ENCODE measurements at places on chromosomes 3 and 15.
A peak's percentile ranks its signal among the peaks of the same experiment; 100 is the strongest.

DNA sequence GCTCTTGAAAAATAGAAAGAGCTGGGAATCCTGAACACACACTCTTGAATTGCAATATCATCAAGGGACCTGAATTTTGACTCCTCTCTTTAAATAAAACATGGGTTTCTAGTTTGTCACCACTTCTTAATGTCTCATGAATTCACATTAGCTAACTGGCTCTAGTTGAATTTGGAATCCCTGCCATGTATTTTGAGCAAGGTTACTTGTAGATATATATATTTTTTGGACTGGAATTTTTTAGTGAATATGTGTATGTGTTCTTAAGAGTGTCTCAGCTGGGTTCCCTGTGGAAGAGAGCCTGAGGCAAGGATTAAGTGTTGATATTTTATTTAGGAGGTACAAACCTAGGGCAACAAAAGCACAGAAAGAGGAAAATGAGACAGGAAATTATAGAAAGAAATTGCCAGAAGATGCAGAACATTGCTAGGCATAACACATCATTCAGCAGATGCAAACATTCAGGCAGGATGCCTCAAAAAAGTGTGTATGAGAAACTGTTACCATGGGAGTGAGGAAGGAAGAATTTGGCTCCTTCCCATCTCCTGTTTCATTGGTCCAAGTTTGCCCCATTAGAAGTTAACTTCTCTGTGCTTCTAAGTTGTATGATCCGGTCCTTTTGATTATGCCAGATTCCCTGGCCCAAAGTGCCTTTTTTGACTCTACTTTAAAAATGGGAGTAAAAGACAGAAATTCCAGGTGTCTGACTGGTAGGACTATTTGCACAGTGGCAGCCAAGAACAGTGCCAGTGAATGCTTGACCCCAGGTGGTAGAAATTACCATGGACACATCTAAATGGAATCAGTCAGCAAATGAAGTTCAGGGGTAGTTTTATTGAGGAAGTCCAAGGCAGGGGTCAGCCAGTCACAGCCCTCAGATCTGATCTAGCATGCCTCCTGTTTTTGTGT, 253.7 kb upstream of the TGFBR2 start:
- DNase-seq, result no peak

GRCh38 chr15:56719774-56720555, 13.3 kb downstream of the ZNF280D start:
- no peak for DNase-seq

DNA sequence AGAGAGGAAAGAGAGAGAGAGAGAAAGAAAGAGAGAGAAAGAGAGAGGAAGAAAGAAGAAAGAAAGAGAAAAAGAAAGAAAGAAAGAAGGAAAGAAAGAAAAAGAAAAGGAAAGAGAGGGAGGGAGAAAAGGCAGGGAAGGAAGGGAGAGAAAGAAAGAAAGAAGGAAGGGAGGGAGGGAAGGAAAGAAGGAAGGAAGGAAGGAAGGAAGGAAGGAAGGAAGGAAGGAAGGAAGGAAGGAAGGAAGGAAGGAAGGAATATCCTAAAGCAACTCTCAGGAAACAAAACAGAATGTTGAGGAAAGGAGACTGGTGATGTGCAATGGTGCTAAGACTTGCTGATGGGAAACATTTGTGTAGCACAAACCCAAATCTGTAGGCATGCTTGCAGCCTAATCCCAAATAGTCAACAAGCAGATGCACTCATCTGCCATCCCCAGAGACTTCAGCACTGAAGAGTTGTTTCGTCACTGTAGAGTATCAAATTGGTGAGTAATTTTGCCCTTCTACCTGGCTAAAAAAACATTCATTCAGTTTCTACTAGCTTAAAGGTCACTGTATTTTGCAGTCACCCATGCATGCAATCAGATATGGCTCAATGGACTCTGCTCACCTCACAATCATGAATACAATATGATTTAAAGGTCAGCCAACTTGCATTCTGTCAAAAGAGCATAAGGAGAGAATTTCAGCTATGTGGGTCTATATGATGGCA, 480.3 kb downstream of the FGF12 start:
- DNase-seq, result no peak

- no peak for DNase-seq
These were observed 397.4 kb upstream of the TMCO5A start for GRCh38 chr15:37536967-37537605.

DNA sequence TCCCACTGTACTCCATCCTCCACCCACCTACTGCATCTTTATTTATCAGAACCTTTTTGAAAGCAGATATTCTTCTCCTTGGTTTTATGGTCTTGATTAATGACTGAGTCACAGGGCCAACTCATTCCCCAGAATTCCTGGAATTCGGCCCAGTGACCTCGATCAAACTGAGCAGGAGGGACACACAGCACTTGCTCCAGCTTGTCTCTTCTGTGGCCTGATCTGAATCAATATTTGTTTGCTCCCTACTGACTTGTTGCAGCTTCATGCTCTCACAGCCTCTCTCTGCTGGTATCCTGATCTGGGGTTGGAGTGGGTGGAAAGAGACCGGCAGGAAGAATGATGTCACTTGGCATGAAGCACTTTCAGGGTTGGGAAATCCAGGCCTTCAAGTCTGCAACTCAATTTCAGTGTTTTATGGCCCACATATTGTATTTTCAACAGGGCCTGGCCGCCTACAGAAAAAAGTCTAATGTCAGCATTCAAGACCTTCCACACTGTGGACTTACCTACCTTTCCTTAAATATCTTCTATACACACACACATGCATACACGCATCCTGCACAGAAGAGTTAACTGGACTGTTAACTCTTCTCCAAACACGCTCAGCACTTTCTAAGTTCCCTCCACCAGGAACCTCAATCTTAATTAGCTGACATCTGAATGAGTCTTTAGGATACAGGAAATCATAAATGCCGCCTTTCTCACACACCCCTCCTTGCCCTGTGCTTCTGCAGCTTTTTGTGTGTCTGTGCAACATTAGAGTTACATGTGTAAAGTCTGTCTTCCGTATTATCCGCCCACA, 4.6 kb downstream of the ANXA2 start:
- no peak for DNase-seq

DNA sequence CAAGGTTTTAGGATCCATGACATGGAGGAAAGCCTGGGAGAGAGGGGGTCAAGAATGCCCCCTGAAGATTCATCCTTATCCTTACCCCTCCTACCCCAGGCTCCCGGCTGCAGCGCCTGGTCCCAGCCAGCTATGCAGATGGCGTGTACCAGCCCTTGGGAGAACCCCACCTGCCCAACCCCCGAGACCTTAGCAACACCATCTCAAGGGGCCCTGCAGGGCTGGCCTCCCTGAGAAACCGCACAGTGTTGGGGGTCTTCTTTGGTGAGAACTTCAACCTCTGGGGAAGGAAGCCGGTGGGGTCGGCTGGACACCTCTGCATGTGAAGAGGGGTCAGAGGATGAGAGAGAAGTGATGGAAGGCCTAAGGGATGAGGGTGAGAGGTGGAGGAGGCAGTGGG, 4.3 kb downstream of the DUOX1 start:
- no peak for DNase-seq

GRCh38 chr3:134640378-134640777, 10.4 kb downstream of the KY start:
- no peak for DNase-seq

DNA sequence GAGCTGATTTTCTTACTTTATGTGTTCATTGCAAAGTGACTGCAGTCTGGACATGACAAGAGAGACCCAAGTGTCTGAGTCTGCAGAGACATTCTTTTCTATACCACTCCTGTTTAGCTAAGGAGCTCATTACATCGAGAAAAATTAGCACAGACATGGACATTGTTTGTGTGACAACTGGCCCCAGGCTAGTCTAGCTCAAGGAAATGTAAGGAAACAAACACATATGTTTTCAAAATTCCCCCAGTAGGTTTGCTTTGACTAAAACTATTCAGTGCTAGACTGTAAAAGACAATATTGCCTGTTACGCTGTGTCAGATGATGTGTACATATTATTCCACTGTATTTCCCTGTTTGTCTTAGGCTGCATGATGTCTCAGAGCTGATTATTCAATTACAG, 40.9 kb downstream of the TPRG1 start:
- DNase-seq, result no peak

- DNase-seq, result no peak
These were observed 11.2 kb downstream of the DCBLD2 start for GRCh38 chr3:98890181-98890835.

DNA sequence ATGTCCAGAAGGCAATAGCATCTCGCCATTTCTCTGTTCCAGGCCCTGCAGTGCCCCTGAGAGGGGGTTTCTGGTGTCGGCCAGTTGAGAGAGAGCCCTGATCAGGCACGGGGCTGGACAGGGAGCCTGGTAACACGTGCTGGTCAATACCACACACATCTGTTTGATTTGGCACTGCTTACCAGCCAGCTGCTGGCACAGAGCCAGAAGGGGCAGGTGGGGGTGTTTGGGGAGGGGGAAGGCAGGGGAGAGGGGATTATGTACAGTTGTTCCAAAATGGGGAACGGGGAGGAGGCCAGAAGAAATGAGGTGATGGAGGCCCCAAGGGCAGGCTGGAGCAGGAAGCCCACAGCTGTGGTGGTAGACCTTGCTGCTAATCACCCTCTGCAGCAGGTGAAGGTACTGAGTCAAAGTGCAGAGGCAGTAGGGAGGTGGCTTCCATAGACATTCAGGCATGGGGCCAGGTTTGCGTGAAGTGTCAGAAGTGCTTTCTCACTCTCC, 153.5 kb upstream of the LPP start:
- no peak for DNase-seq

- no peak for DNase-seq
These were observed 36.1 kb downstream of the KLHL25 start for GRCh38 chr15:85758655-85758978.

- no peak for DNase-seq
These were observed 976 bp downstream of the DIS3L start for GRCh38 chr15:66294157-66294931.

DNA sequence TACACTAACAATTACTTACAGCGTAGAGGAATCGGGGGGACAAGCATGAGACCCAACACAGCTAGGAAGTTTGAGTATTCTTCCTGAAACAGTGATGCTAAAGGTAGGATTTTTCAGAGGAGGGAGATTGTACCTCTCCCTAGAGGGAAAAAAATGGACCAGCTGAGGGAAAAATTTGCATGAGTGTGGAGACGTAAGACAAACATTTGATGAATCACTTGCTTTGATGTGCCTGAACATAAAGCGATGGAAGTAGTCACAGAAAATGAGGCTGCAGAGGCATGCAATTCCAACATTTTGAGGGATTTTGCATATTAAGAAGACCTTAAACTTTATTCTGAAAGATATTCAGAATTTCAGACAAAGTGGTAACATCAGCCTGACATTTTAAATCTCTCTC, 102.2 kb downstream of the COL6A6 start:
- DNase-seq, result no peak

DNA sequence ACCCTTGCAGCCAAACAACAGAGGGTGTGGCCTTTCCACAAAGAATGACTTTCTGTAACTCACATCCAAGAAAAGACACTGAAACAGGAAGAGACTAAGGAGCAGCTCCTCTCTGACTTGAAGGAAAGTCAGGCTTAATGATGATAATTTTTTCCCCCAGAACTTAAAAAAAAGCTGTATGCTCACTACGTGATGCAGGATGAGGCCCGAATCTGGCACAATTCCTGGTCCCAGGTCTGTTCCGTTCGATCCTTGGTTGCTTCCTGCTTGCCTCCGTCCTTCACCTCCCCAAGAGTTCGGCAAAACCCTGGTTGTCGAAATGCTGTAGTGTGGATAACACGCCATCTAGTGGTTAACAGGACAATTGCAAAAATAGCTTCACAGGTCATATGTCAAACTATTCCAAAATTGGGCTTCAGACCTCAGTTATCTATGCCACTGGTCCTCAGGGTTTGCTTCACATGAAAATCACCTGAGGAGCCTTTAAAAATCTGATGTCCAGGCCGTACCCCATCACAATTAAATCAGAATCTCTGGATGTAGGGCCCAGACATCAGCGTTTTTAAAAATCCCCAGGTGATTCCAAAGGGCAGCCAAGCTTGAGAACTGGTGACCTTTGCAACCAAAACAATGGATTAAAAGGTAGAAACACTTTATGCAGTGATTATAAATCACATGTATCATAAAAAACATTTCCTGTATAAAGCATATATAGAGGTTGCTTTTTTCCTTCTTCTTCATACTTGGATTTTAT, 28.1 kb upstream of the SYNM start:
- DNase-seq, result peak; percentile 65

GRCh38 chr3:110174908-110175307, 837.6 kb upstream of the DPPA4 start:
- no peak for DNase-seq

DNA sequence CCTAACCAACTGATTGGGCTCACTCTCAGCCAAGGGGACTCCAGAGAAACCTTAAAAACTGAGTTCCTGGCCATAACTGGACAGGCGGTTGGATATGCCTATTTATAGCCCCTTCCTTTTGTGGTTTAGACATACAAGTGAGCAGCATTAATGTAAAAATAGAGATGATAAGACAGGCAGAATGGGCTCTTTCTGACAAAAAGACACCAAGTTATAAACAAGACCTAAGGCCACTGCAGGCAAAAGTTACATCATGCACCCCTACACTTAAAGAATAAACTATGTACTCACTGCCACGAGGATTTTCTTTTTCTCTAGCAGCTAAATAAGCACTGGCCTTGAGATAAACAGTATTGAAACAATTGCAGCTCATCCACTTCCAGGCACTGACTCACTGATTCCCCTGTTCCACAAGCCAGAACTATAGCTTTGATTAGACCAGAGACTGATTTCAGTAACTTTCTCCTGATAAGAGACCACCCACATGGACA, 30.1 kb downstream of the SUCNR1 start:
- no peak for DNase-seq

GRCh38 chr15:76986743-76987142, 8.2 kb upstream of the PSTPIP1 start:
- no peak for DNase-seq

DNA sequence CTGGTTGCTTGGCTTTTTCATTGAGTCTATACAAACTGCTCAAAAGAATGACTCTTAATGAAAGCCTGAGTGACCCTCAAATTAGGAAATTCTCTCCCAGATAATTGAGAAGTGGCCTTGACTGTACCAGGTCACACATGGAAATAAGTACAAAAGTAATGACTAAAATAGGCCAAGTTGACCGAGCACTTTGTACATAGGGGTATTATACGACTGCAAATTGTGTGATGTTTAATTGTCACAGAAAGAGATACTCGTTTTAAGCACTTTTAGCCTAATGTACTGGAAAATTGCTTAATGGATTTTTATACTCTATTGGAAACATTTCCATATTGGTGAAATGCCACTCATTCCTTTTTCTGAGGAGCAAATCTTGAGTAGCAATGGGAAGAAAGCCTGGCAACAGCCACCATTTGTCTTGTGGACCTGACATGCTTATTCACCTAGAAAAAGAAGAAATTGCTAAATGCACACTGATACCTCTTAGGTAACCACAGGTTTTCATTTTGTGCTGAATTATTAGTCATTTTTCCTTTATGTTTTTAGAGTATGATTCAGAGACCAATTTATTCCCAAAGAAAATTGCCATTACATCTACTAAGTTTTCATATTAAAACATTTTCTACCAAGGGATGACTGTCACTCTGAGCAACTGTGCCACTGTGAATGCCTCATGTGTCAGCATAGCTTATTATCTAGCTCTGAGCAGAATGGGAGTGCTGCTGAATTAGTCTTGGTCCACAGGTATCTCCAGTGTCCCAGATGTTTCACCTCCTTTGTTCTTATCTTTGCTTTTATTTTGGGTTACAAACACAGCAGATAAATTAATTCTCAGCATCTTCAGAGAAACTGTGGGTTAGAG, 8.9 kb upstream of the PXK start:
- DNase-seq, result no peak

- no peak for DNase-seq
These were observed 71.3 kb upstream of the HES1 start for GRCh38 chr3:194064380-194065332.

Measured in WERI-Rb-1 (cell line).